ENCODE measurements at places on chromosomes 13 and 19. TPM values are rescaled to one million over a fixed set of nuclear protein-coding genes. Genes with fewer than 3 reads are reported as not detected.

The CDX2 gene
- total RNA-seq: not detected

The TNFSF9 gene
- not detected for total RNA-seq

The HRC gene
- 0.26 TPM for total RNA-seq

The SH2D3A gene
- not detected for total RNA-seq

The FBXL12 gene
- 10.7 TPM for total RNA-seq

The ATXN8OS gene
- total RNA-seq: not detected

The PSG1 gene
- not detected for total RNA-seq

The MRPL54 gene
- total RNA-seq: 52.3 TPM

The LIG4 gene
- total RNA-seq: 11.0 TPM

The C19orf85 gene
- total RNA-seq: not detected

The SIGLECL1 gene
- not detected for total RNA-seq

The PODNL1 gene
- total RNA-seq: 0.87 TPM

The C19orf67 gene
- not detected for total RNA-seq

The BRME1 gene
- 0.87 TPM for total RNA-seq

The FCER2 gene
- not detected for total RNA-seq

The POU2F2 gene
- 0.13 TPM for total RNA-seq

The DHDH gene
- total RNA-seq: 0.12 TPM

The B3GNT3 gene
- total RNA-seq: not detected

The KIR3DL2 gene
- not detected for total RNA-seq

The AP1M2 gene
- total RNA-seq: 0.19 TPM
